Cortex of kidney (tissue), 1 donor: ENCODE measurements at places on chromosomes 5 and 9.

DNA sequence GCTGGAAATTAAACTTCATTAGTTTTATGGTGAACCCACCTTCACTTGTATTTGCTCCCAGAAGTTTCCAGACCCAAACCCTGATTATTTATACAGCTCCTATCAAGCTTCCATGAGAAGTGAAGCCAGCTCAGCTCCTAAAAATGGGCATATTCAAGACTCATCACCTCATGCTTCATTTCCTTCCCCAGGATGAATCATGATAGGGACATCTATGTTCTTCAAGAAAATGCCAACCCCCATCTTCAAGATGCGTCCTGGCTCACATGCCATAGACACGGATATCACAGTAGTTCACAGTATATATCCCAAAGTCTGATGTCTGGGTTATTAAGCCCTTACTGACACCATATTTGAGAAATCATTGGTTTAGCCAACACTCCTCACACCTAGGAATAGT, 217.6 kb downstream of the NPR3 start:
- DNase-seq: no peak

- DNase-seq: no peak
Measured at GRCh38 chr5:118647587-118647986, 340.8 kb downstream of the DTWD2 start.

DNA sequence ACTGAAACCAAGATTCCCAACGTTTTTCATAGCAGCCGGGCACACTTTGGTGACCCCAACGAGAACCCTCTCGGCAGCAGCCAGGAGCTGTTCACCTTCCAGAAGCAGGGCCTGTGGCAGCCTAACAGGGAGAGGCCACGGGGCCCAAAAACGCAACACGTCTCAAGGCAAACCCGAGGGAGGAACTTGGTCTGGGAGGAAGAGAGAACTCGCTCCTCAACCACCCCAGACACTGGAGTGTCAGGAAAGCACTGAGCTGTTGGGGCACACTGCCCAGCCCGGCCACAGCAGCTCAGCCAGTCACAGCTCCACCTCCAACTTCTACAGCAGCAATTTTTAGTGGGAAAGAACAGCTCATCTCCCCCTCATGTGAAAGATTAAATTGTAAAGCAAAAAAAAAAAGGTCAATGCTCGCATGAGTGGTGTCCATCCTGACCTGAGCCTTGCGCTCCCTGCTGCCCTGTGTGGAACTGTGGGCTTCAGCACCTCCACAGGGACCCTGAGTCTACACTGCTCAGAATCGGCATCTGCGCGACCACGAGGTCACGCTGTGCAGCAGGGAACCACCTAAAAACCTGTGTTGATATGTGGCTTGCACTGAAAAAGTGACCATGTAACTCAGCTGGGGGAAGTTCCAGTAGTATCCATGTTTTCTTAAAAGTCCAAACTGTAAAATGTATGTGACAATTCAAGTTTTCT, 55.0 kb downstream of the IPPK start:
- DNase-seq: no peak

DNA sequence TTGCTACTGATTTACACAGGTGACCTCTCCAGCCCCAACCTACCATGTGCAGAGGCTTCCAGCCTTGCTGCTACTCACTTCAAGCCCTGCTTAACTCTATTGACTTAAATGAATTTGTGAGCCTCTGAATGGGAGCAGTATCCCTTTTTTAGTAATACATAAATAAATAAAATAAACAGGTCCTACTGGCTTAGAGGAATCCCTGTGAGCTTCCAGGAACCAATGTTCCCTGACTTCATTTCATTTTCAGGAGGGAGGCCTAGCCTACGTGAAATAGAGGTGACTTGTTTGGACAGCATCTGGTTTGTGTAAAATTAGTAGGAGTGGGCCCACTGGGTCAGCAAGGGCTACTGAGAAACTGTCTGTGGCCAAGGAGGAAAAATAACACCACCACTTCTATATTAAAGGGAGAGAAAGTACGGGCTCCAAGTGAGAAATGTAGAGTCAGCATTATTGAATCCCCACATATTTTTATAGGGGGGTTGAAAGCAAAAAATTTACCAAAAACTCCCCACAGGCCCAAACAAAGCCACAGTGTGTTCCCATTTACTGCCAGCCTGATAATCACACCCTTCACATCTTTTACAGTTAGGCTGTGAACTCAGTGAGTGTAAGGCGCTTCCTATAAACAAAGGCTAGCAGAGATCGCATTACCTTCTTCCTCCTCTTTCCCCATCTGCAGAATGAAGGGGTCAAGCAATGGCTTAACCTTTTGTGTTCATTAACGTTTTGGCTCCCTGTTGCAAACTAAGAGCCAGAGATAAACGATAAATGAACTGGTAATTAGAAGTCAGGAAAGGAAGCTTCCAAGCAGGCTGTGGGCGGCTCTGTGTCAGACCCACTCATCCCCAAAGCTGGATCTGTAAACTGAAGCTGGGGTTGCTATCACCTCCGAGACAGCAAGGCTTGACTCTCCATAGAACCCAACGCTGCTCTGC, 138.8 kb upstream of the LIFR start:
- no peak for DNase-seq

DNA sequence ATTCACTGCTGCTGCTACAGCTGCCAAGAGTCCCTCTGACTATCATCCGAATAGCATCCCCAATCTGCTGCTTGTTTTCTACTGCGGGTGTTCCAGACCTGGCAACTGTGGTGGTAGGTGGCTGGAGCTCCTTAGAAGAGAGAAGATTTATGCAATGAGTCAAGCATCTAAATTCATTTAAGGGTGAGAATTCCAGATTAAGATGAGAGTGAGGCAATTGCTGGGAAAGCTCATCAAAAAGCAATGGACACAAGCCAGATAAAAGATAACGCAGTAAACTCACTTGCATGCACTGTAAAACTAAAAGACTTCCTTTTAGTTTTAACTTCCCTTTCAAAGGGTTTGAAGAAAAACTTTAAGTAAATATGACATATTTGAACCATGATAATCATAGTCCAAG, 3.9 kb downstream of the PLK2 start:
- no peak for DNase-seq

DNA sequence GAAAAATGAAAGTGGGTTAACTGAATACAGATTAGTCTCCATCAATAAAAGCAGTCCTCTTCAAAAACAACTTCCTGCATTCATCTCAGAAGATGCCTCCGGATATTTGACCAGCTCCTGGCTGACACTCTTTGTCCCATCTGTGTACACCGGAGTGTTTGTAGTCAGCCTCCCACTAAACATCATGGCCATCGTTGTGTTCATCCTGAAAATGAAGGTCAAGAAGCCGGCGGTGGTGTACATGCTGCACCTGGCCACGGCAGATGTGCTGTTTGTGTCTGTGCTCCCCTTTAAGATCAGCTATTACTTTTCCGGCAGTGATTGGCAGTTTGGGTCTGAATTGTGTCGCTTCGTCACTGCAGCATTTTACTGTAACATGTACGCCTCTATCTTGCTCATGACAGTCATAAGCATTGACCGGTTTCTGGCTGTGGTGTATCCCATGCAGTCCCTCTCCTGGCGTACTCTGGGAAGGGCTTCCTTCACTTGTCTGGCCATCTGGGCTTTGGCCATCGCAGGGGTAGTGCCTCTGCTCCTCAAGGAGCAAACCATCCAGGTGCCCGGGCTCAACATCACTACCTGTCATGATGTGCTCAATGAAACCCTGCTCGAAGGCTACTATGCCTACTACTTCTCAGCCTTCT, 16.6 kb downstream of the F2R start:
- DNase-seq: no peak

DNA sequence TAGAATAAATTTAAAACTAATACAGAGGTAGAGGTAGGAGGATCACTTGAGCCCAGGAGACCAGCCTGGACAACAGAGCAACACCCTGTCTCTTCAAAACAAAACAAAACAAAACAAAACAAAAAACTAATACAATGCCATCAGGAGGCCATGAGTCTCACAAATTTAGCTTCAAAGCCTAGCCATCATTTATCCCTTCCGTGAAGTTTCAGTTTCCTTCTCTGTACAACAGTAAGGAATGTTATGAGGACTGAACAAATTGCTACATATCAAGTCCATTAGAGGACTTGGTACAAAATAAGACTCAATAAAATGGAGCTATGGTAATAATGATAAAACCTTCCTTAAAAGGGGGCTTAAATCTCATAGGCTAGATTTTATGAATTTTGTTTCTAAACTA, 60.8 kb downstream of the MAPKAP1 start:
- no peak for DNase-seq

DNA sequence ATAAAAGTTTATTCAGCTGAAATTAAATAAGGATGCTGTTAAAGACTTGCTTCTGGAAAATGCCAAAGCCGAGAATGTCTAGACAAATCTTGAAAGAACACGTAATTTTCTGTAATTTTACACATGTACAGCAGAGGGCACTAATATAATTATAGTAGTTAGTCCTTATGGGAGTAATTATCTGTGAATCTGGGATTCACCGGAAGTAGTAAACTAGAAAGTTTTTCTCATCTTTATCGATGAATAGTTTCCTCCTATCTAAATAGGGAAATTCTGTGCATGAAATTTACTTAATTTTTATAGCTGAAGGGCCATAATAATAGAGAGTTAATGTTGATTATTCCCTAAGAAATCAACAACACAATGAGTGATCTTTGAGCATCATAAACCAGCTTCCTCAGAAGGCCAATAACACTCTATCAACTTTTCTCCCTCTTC, 18.4 kb upstream of the CNTLN start:
- no peak for DNase-seq

GRCh38 chr9:129558551-129559505, 62.1 kb downstream of the C9orf50 start:
- no peak for DNase-seq

GRCh38 chr9:117719161-117719920, 15.1 kb downstream of the TLR4 start:
- no peak for DNase-seq

GRCh38 chr9:125088752-125089151, 54.6 kb downstream of the SCAI start:
- no peak for DNase-seq

DNA sequence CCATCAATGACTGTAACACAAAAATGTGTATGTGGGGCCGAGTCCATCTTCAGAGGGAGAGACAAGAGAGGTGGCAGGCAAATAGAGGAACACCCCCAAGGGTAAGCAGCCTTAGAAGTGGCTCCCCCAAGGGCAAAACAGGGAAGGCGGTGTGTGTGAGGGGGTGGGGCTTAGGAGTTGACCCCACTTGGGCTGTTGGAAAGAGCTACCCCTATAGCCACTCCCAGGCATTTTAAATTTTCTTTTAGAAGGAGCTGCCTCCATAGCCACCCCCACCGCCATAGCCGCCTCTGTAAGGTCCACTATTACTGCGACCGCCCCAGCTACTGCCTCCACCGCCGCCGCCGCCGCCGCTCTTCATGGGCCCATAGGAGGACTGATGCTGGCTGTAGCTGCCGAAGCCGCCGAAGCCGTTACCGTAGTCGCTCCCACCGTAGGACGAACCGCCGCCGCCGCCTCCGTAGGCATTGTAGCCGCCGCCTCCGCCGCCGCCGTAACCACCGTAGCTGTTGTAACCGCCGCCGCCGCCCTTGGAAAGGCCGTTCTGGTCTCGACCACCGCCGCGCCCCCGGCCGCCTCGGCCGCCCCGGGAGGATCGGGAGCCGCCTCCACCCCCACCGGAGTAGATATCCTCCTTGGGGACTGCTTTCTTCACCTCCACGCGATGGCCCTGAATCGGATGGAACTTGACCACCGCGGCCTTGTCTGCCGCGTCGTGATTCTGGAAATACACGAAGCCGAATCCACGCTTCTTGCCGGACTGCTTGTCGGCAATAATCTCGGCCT, 1.1 kb downstream of the HNRNPA0 start:
- no peak for DNase-seq

- no peak for DNase-seq
Measured at GRCh38 chr9:12796601-12797000, 21.8 kb downstream of the LURAP1L start.

GRCh38 chr9:83649080-83649479, 26.1 kb downstream of the IDNK start:
- DNase-seq: no peak

DNA sequence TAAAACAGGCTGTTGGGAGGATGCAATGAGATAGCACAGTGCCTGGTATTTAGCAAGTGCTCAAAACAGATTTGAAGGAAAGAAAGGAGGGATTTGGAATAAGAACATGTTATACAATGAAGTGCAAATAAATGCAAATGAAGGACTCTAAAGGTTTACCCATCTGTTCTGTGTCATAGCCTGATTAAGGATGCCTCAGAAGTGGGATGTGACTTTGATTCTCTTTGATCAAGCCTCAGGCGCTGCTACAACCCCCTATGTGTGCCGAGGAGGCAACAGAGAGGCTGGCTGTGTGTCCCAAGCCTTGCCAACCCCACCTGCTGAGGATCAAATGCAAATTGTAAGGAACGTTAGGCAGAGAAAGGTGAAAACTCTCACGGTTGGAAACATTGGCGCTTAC, 27.2 kb downstream of the GGTA1 start:
- no peak for DNase-seq

GRCh38 chr5:102542057-102542456, 43.3 kb upstream of the SLCO6A1 start:
- DNase-seq: no peak

DNA sequence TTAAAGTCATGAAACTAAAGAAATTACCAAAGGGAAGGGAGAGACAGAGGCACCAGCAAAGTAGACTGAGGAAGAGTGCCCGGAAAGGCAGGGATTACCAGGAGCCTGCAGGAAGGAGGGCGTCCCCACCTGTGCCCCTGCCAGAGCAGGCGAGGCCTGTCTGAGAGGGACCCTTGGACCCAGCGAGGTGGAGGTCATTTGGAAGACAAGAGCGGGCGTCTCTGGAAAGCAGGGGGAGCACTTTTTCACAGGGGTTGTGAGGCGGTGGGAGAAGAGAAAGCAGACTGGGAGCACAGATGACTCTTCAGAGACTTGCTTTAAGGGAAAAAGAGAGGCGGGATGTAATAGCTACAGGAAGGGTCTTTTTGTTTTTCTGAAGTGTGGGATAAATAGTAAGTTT, 27.5 kb upstream of the SLC2A8 start:
- no peak for DNase-seq

- no peak for DNase-seq
Measured at GRCh38 chr5:8634219-8634618, 765.3 kb downstream of the MTRR start.

GRCh38 chr9:134631881-134632280, 9.7 kb upstream of the COL5A1 start:
- no peak for DNase-seq

GRCh38 chr5:12690361-12690760, 786.1 kb upstream of the CTNND2 start:
- DNase-seq: no peak

DNA sequence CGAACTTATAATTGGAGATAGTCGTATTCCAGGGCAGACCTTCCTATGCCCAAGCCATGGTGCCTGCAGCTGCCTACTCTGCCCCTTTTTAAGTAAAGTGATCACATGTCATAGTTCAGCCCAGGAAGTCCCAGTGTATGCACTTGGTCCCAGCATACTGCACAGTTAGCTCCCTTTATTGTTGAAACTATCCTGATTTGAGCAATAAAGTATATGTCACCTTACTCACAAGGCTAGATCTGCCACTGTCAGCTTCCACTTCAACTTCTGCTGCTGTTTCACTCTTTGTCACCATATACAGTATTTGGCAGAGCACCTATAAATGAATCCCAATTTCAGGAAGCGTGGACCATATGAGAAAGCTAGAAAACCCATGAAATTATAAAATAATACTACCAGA, 103.8 kb upstream of the PTGER4 start:
- no peak for DNase-seq

GRCh38 chr9:83956436-83957247, 23.4 kb downstream of the HNRNPK start:
- no peak for DNase-seq
